NCI-H226 (cell line): ENCODE measurements at places on chromosomes 16 and 17.

GRCh38 chr17:59846394-59847165, 46.2 kb downstream of the TUBD1 start:
- peak; percentile 72 for DNase-seq

GRCh38 chr17:32261936-32262510, 3.6 kb upstream of the RHBDL3 start:
- no peak for DNase-seq

DNA sequence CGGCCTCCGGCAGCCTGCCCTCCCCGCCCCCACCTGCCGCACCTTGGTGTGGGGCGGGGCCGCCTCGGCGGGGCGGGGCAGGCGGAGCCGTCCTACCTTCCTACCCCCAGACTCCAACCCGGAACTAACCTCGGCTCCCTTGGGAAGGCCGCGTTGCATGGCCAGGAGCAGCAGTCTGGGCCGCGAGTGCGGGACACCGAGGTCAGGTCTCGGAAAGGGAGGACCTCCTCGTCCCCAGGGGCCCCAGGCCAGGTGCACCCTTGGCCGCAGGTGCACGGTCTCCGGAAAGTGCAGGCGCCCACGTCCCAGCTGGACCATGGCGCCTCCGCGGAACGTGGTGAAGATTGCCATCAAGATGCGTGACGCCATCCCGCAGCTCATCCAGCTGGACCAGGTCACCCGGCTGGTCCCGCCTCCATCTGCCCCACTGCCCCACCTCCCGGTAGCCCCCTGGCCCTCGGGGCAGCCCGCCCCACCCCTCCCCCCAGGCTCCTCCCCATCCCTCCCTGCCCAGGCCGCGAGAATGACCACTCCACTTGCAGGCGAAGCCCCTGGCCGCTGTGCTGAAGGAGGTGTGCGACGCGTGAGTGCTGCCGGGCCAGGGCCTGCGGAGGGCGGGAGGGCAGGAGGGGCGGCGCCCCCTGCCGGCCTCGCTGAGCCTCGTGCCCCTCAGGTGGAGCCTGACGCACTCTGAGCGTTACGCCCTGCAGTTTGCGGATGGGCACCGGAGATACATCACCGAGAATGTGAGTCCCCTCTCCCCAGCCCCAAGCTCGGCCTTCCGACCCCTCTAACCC, at the start of gene ELMO3:
TSS of gene ELMO3 (plus strand) at position 121 of the 797 bp plus-strand sequence. CDS start at position 317, 196 bp downstream.
- DNase-seq: peak; percentile 44

DNA sequence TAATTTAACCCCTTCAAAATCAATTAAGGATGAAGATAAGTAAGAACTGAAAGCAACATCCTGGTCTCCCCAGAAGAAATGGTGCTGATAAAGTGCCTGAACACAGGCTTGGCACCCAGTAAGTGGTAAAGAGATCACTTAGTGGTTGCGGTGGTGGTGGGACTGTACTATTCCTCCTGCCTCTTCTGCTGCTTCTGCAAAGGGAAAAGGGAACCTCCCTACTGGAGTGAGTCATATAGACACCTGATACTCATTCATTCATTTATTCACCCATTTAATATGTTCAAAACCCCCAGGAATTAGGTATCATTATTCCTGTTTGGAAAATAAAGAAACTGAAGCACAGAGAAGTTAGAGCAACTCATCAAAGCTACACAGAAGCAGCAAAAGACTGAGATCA, 60.6 kb downstream of the CDYL2 start:
- DNase-seq: no peak

DNA sequence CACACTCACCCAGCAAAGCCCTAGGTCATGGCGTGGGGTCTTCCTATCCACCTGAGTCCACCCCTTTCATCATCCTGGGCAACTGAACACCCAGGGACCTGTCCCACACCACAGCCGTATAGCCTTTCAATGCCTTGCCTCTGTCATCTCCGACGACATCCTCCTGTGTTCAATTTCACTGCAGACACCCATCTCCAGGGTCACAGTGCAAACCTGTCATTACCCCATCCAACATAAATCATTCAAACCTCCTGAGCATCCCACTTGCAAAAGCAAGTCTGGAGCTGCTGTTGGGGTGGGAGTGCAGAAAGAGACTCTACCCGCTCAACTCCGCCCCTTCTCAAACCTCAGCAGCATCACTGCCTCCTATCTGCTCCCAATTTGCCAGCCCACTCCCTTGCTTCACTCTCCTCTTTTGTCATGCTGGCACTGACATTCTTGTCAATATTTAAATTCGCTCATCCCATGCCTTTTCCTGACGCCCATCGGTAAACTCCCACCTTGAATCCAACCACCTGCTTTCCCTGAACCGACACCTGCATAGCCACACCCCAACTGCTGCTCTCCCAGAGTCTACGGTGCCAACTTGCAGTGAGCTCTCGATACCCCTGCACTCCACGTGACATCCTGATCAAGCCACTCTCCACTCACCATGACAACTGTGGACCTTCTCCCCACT, 37.0 kb downstream of the MARF1 start:
- DNase-seq: no peak

GRCh38 chr17:29807520-29808361, 122.3 kb downstream of the SSH2 start:
- peak; percentile 33 for DNase-seq

DNA sequence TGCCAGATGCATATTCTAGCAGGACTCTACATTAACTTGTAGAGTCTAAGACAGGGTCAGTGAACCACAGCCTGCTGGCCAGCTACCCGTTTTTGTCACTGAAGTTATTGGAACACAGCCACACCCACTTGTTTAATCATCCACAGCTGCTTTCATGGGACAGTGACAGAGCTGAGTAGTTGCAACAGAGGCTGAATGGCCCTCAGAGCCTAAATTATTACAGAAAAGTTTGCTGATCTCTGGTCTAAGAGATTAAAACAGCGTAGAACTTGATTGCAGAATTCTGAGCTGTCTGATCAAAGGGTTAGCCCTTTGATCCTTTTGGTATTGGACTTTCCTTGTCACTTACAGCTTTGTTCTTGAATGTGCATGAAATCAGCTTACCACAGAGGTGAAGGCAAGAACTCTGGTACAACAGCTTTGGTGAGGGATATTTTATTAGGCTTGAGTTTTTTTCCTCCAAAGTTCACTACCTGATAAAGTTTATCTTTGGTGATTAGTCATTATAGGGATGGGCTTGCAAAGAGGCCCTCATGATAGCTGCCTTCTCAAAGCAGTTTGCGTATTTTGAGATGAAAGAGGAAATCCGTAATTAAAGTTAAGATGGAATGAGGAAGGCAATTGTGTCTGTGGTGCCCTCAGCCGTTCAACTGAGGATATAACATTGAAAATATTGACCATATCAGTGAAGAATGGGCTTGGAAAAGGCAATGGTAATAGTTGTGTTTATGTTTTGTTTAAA, 23.6 kb downstream of the ALDH3A2 start:
- DNase-seq: no peak

GRCh38 chr16:50708373-50709060, 15.1 kb downstream of the NOD2 start:
- no peak for DNase-seq

- DNase-seq: no peak
Observed at GRCh38 chr17:81558941-81559806, 7.0 kb upstream of the FAAP100 start.

DNA sequence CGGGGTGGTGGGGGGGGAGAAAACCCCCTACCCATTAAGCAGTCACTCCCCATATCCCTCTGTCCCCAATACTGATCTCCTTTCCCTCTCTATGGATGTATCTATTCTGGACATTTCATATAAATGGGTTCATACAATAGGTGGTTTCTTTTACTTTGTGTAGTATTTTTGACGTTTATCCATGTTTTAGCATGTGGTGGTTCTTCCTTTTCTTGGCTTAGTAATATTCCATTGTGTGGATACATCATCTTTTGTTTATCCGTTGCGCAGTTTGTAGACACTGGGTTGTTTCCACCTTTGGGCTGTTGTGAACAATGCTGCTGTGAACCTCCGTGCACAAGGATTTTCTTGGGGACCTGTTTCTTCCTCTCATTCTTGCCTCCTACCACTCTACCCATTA, 12.6 kb downstream of the LDHD start:
- no peak for DNase-seq

GRCh38 chr17:38958756-38959155, 8.4 kb downstream of the FBXO47 start:
- DNase-seq: peak; percentile 4

- DNase-seq: no peak
Observed at GRCh38 chr16:59126486-59126885, 392.4 kb upstream of the GOT2 start.

DNA sequence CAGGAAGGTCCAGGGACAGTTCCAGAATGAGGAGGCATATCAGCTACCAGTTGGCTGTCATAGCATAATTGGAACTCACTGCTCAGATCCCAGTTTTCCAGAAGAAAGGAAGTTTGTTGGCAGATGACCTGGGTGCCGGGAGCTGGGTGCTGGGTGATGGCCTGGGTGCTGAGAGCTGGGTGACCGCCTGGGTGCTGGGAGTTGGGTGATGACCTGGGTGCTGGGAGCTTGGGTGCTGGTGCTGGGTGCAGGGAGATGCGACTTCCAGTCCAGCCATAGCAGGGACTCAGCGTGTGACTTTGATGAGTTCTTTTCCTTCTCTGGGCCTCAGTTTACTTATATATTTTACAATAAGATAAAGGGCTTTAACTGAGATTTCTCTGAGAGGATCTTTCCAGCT, 18.0 kb downstream of the WSCD1 start:
- DNase-seq: no peak

DNA sequence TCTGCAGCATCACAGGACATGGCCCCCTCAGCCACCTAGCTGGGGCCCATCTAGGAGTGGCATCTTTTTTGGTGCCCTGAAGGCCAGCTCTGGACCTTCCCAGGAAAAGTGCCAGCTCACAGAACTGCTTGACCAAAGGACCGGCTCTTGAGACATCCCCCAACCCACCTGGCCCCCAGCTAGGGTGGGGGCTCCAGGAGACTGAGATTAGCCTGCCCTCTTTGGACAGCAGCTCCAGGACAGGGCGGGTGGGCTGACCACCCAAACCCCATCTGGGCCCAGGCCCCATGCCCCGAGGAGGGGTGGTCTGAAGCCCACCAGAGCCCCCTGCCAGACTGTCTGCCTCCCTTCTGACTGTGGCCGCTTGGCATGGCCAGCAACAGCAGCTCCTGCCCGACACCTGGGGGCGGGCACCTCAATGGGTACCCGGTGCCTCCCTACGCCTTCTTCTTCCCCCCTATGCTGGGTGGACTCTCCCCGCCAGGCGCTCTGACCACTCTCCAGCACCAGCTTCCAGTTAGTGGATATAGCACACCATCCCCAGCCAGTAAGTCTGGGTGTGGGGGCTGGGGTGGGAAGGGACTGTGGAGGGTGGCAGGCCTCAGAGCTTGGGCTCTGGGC, 22.0 kb downstream of the RARA start:
- no peak for DNase-seq

DNA sequence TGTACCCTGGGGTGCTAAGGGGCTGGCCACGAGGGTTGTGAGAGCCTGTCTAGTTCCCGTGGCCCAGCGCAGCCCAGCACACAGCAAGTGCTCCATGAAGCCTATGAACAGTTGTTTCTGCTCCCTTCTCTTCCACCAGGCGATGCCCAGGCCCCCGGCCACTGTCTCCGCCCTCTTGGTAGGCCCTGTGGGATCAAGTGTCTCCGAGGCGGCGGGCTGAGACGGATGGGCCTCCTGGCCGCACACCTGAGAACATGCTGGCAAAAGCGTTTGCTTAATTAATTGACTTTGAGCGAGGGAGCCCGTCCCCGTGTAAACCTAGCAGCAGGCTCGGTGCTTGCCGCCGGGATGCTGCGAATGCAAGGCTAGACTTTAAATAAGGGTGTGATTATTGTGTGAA, 129.7 kb upstream of the GSE1 start:
- no peak for DNase-seq

- DNase-seq: no peak
Observed at GRCh38 chr16:30472328-30472942, at the start of gene ITGAL. ITGAL (plus strand) TSS chr16:30472742; CDS start chr16:30472838, 96 bp downstream.

GRCh38 chr17:2688351-2689342, 22.9 kb downstream of the CLUH start:
- DNase-seq: no peak

- no peak for DNase-seq
Observed at GRCh38 chr17:28533091-28533807, 19.2 kb downstream of the UNC119 start.

DNA sequence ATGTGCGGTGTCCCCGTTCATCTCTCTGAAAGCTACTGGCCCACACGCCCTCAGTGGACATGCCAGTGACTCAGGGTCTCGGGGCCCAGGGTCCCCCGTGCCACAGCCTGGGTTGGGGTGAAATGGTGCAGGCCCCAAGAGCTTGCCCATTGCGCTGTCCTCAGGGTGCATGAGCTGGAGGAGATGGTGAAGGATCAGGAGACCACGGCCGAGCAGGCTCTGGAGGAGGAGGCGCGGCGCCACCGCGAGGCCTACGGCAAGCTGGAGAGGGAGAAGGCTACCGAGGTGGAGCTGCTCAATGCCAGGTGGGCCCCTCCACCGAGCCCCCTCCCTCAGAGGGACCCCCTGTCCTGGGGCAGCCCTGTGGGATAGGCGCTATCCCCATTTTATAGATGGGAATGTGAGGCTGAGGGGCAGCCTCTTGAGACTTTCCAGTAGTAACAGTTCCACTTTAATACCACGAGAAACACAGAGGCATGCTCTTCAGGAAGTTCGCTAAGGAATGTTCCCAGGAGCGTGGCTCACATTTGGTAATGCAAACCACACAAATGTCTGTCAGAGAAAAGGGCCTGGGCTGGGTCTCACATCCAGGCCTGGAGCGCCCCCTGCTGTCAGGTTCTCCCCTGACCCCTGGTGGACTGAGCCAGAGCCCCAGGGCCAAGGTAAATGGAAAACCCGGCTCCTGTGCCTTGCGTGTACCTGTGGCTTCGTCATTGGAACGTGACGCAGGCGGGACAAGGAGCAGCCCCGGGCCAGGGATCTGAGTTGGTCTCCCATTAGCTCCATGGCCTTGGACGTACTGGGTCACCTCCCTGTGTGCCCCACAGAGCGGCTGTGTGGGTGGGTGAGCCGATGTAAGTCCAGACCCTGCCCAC, 133.7 kb downstream of the RAB11FIP4 start:
- DNase-seq: peak; percentile 82

DNA sequence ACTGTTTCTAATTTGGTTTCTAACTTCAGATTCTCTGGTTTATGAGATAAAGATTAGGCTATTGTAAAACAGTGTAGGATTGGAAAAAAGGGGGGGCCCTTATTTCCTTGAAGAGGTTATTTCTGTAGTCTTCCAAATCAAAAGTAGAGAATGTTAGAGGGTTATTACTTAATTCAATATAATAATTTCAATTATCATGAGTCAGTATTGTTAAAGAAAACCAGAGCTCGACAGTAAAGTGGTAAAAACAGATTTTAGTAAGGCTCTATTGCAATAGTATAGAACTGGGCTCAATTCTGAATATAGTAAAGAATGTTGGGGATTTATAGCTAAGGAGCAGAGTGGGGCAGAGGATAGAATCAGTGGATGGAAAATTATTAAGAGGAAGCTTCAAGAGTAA, 140.0 kb downstream of the TANC2 start:
- no peak for DNase-seq

GRCh38 chr16:67241008-67241900, 6.0 kb downstream of the FHOD1 start:
- peak; percentile 83 for DNase-seq

GRCh38 chr16:30585022-30585399, 486 bp downstream of the ZNF785 start:
- peak; percentile 12 for DNase-seq

GRCh38 chr16:17062676-17063075, 408.1 kb downstream of the XYLT1 start:
- no peak for DNase-seq
